Fibroblast of lung (primary cell): ENCODE measurements at places on chromosomes 16 and 17. TPM values are rescaled to one million over a fixed set of nuclear protein-coding genes. Genes with fewer than 3 reads are reported as not detected.

ENPP7 gene
- total RNA-seq: not detected in 2 replicates

SARM1 gene
- total RNA-seq: 3.1 TPM in 2 replicates

C16orf96 gene
- total RNA-seq: under 0.01 TPM in 2 replicates

RSKR gene
- total RNA-seq: 3.8 and 4.1 TPM in 2 replicates

PPP4C gene
- 134 and 147 TPM in 2 replicates for total RNA-seq

TP53TG3F gene
- not detected in 2 replicates for total RNA-seq

KRTAP16-1 gene
- total RNA-seq: not detected in 2 replicates

LAT gene
- total RNA-seq: 0.26 and 0.50 TPM in 2 replicates

OTOP2 gene
- total RNA-seq: not detected in 2 replicates

PRR29 gene
- 0.17 and 0.26 TPM in 2 replicates for total RNA-seq

AXIN2 gene
- 1.8 and 2.1 TPM in 2 replicates for total RNA-seq

TMEM235 gene
- total RNA-seq: not detected in 2 replicates

IL34 gene
- 5.1 and 5.4 TPM in 2 replicates for total RNA-seq

HASPIN gene
- total RNA-seq: 0.51 and 2.0 TPM in 2 replicates

WFIKKN1 gene
- total RNA-seq: under 0.01 and 0.17 TPM in 2 replicates

FAM83G gene
- total RNA-seq: 4.9 and 6.3 TPM in 2 replicates

EVPL gene
- total RNA-seq: not detected in 2 replicates

TP53TG3B gene
- total RNA-seq: not detected in 2 replicates

OR4D2 gene
- not detected in 2 replicates for total RNA-seq

CD79B gene
- 0.17 and 0.26 TPM in 2 replicates for total RNA-seq
